ENCODE measurements at places on chromosomes 13 and 19.
A peak's percentile ranks its signal among the peaks of the same experiment; 100 is the strongest.

DNA sequence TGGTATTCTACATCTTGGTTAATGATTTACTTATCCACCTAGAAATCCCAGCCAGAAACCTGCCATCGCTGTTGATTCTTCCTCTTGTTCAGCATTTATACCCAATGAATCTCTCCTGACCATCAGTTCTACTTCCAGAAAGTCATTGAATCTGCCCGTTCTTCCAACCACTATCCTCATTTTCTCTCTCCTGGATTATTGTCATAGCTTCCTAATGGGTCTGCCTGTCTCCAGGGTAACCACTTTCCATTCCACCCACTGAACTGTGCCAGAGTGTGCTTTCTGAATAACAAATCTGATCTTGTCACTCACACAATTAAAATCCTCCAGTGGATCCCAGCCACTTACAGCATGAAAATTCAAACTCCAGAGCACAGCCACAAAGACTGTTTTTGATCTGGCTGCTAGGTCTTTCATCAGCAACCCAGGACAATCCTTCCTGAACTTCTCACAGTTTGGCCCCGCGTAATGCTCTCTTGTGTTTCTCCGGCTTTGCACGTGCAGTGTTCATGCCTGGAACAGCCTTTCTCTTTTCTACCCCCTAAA, 330.6 kb downstream of the SPRY2 start:
- no peak for ATAC-seq

DNA sequence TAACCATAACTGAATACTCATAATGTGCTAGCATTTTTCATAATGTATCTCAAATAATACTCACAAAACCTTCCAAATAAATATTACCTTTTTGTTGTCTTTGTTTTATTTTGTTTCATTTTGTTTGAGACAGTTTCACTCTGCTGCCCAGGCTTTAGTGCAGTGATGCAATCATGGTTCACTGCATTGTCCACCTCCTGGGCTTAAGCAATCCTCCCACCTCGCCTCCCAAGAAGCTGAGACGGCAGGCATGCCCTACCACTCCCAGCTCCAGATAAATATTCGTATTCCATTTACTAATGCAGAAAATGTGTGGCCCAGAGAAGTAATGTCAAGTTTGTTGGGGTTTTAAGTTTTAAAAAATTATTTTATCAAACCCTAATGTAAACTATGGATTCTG, 739.1 kb downstream of the GPC5 start:
- no peak for ATAC-seq

GRCh38 chr13:73171271-73171682, 112.5 kb downstream of the KLF5 start:
- no peak for ATAC-seq

DNA sequence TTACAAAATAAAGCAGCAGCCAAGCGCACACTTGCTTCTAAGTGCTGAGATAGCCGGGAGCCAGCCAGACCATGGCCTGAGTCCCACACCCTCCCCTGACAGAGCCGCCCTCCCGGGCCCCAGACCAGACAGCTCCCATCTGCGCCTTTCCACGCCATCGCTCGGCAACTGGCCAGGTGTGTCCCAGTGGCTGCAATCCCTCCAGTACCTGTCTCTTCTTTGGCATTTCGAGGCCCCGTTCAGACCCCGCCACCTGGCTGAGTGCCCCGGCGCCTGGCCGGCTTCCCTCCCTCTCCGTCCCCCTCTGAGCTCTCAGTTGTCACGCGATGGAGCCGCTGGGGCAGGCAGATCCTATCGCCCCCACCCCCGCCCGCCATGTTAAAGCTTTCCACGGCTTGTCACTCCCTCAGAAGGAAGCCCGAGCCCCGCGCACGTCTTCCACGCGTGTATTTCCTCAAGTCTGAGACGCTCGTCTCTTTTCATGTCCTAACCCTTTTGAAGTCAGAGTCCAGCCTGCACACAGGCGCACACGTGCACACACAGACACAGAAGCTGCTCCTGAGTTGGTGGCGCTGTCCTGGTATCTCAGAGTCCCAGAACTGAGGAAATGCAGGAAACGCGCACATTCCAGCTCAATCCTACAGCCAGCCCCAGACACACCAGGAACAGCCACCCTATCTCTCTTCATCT, 7.9 kb downstream of the MLLT1 start:
- no peak for ATAC-seq

DNA sequence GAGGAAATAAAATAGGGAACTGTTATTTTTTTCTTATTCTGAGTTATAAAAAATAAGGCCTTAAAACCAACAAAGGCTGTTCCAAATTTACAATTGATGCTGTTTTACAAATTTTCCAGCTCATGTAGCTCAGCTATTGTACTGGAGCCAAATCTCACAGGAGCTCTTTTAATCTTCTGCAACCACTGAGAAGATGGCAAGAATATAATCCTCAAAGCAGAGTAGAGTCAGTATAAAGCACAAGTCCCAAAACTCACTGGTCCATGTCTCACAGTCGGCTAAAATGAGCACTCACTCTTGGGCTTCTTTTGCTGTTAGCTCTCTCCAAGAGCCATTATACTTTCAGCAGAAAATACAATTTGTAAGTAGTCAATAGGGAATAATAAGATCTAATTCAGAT, 1074.4 kb upstream of the PRR20A start:
- ATAC-seq, result no peak

- ATAC-seq, result no peak
Measured at GRCh38 chr19:55066107-55066709, 3.3 kb upstream of the RDH13 start.

- ATAC-seq, result no peak
Measured at GRCh38 chr13:111403266-111403665, 82.8 kb downstream of the TEX29 start.

DNA sequence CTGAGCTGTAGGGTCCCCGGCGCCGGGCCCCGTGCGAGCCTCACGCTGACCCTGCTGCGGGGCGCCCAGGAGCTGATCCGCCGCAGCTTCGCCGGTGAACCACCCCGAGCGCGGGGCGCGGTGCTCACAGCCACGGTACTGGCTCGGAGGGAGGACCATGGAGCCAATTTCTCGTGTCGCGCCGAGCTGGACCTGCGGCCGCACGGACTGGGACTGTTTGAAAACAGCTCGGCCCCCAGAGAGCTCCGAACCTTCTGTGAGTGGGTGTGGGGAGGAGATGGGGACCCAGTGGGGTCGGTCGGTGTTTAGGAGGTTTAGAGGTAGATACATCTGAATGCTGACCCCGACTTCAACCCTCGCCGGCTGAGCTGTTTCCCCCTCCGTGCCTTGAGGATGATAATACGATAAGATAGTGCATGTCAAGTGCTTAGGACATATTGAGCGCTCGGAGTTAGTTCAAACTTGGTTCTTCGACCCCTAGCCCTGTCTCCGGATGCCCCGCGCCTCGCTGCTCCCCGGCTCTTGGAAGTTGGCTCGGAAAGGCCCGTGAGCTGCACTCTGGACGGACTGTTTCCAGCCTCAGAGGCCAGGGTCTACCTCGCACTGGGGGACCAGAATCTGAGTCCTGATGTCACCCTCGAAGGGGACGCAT, 1.9 kb downstream of the ICAM5 start:
- no peak for ATAC-seq

DNA sequence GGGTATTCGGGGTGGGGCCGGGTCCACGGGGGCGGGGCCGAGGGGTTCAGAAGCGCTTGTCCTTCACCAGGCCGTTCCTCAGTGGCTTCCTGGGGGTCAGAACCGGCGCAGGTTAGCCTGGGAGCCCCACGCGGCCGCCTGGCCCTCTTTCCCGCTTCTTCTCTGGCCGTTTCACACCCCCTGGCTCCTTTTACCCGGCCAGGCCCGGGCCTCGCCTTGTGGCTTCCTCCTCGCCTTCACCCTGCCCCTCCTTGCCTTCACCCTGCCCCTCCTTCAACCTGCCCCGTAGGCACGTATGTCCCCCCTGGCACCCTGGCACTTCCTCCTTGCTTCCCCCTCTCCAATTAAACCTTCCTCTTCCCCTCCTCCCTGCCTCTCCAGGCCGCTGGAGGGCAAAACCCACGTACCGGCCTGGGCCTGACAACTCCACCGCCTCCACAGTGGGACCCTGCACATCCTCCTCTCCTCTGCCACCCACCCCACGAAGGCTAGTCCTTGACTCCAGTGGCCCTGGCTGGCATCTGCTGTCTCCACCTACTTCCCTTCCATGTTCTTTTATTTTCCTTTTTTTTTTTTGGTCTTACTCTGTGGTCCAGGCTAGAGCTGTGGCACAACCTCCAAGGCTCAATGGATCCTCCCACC, 25.3 kb downstream of the CERS1 start:
- no peak for ATAC-seq

DNA sequence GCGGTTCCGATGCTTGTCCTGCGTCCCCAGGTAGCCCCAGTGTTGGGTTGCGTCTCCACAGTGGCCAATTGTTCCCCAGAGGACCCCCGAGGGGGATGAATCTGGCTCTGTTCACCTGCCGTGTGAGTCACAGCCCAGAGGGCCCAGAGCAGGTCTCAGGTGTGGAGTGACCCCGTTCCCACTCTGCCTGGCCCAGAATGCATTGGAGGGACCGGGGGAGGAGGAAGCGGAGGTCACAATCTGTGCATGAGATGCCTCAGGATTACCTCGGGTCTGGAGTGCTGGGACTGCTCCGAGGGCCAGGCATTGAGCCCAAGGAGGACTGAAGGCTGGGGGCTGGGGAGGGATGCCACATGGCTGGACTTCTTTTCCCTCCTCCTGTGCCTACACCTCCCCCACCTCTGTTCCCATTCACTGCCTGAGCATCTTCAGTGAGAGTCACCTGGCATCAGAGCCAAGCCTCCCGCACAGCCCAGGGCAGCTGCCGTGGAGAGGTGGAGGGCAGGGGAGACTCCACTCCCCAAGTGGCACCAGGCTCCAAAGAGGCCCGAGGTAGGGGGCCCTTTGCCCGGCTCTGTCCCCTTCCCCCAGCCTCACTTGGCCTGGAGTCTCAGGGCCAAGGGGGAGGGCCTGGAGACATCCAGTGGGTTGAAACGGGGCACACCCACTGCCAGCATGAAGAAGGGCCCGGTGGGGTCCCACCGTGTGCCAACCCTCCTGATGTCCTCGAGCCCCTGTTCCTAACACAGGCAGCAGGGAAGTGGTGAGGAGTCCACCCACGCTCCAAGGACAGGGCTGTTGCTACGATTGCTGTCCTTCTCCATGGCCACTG, 81.1 kb downstream of the CHST8 start:
- no peak for ATAC-seq

DNA sequence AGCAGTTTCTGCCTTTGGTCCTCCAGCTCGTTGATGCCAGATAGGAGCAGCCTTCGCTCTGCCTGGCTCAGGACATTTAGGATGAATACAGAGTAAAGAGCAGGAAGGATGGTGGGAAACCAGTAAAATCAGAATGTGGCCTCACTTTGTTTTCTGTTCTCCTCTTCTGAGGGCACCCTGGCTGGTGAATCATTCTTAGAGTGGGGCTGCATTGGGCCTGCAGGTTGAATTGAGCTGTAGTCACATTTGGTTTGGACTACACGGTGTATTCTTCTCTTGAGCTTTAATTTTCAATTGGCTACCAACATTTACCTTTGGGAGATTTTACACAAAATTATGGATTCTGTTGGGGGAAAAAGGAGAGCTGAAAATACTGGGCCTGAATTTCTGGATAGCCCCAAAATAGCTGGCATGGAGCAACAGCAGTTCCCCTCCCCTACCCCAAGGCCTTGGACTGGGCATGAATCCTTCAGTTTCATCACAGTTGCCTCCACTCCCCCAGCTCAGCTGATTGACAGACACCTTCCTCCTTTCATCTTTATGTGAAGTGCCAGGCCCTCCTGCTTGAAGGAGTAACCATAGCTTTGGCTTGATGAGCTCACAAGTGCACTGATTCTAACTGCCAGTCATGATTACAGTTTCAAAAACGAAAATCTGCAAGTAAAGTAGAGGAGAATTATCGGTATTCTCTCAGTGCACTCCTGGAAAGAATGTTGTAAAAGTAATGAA, 24.3 kb downstream of the ERCC5 start:
- no peak for ATAC-seq

DNA sequence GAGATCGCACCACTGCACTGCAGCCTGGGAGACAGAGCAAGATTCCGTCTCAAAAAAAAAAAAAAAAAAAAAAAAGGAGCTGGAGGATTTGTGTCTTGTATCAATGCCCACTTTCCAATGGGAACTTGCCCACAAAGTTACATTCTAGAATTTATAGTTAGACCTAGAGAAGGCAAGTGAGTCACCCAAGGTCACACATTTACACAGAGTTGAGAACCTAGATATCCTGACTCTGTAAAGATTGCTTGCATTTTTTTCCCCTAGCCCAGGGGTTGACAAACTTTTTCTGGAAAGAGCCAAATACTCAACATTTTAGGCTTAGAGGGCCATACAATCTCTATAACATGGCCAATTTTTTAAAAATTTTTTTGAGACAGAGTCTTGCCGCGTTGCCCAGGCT, 7.7 kb upstream of the BRD4 start:
- ATAC-seq, result no peak

GRCh38 chr19:10654610-10655456, 687 bp downstream of the ILF3 start:
- ATAC-seq, result peak; percentile 17

GRCh38 chr19:39498798-39499642, at the start of gene DLL3:
Gene DLL3, plus strand, starts transcription at chr19:39498947. Its CDS starts 28 bp downstream, at chr19:39498975.
- ATAC-seq, result peak; percentile 49

DNA sequence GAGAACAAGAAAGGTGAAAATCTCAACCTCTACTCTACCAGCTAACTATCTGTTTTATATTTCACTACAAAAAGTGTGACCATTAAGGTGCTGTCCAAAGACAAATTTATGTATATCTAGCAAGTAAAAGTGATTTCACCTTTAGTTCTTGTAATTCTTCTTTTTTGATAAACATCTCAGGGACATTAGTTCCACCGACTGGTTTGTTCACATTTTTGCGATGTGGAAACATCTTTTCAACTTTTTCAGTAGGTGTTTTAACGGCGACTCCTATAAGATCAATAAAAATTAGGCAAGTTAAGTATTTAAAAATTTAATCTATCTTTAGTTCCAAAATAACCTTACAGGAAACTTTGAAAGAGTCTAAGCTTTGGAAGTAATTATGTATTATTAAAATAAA, 33.3 kb downstream of the CLDN10 start:
- ATAC-seq, result no peak

DNA sequence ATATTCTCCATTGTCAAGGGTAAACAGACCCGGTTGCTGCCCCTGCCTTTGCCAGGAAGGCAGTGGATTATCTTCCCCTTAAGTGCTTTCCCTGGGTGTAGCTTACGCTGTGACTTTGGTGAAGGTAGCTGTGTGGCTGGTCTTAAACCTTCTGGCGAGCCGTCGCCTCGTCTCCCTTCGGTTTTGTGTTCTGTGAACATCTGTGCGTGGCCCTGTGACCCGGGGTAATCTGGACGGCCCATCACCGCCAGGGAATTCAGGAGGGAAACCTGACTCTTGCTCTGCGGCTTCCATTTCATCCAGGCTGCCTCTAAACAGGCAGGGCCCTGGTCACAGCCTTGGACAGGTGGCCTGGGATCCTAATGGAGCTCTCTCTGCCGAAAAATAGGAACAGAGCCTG, 78.7 kb downstream of the SHISA2 start:
- ATAC-seq, result no peak
